K562 (cell line): ENCODE measurements at places on chromosomes 4 and X. TPM values are rescaled to one million over a fixed set of nuclear protein-coding genes. Genes with fewer than 3 reads are reported as not detected.

Gene PF4V1
- not detected in 2 replicates for total RNA-seq

Gene RHOXF2B
- total RNA-seq: 1.9 and 4.7 TPM in 2 replicates

Gene PABPC1L2B
- not detected in 2 replicates for total RNA-seq

Gene HELQ
- 11.0 and 13.5 TPM in 2 replicates for total RNA-seq

Gene IQCM
- total RNA-seq: not detected in 2 replicates

Gene DCAF4L1
- total RNA-seq: 0.25 and 0.27 TPM in 2 replicates

DNA sequence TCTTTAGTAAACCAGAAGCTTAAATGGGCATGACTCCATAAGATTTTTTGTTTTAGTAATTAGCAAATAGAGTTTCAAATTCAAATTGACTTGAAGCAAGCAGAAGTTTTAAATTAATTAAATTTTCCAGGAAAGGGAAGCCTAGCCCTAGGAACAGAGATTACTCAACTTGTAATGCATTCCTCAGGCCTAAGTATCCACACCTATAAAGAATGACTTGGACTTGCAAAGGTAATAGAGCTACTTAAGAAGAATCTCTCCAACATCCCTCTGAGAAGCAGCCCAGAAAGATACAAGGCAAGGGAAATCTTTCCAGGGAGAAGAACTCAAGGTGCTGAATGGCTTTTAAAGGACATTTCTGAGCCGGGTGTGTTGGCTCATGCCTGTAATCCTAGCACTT is 16.9 kb upstream of the TMPRSS11E start:
- no peak for DNase-seq

- DNase-seq: no peak
Observed at GRCh38 chr4:18568600-18568999, 547.0 kb upstream of the LCORL start.

DNA sequence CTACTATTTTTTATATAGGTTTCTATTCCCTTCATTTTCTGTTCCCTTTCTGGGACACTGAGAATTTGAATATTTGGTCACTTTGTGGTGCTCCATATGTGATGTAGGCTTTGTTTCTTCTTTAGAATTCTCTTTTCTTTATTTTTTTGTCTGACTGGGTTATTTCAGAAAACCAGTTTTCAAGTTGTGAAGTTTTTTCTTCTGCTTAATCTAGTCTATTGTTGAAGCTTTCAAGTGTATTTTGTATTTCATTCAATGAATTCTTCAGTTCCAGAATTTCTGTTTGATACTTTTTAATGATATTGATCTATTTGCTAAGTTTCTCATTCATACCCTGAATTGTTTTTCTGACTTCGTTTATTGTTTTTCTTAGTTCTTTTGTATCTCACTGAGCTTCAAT is 96.2 kb upstream of the HAND2 start:
- no peak for DNase-seq

GRCh38 chr4:113962719-113963265 is 16.7 kb downstream of the ARSJ start:
- no peak for DNase-seq

GRCh38 chr4:99079625-99080295 is 8.8 kb downstream of the ADH5 start:
- DNase-seq: no peak

DNA sequence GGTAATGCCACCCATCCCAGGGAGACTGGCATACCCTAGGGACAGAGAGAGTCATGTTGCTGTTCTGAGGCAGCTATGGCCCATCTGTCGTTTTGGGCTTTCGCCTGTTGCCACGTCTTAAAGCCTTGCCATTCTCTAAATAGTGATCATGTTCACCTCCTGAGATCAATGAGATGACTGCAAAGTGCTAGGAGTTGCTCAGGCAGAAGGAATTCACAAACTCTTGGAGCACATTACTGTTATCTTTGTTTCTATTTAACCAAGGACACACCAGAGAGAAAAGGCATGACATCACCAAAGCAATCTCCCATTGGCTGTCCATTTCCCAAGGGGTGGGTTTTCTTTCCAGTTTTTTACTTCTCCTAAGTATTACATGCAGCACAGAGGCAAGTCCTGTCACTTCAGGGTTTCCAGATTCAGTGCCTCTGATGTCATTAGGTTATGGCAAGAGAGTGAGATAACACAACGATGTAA is 37.1 kb upstream of the SETD7 start:
- no peak for DNase-seq

DNA sequence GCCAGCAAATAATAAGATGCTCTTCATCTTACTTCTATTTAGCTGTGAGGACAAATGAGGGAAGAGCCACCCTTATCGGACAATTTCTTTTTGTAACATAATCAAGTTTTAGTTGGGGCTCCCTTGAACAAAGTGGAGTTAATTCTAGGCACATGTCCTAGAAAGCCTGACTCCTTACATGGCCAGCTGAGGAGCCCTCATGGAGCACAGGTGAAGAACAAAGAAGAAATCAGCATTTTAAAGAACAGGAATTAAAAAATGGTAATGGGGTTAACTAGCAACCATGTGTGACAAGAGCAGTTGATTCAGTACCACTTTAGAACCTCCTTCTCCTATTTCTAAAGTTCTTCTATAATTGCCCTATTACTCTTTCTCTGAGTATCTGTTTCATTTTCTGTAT is 15.9 kb downstream of the GPR82 start:
- no peak for DNase-seq

DNA sequence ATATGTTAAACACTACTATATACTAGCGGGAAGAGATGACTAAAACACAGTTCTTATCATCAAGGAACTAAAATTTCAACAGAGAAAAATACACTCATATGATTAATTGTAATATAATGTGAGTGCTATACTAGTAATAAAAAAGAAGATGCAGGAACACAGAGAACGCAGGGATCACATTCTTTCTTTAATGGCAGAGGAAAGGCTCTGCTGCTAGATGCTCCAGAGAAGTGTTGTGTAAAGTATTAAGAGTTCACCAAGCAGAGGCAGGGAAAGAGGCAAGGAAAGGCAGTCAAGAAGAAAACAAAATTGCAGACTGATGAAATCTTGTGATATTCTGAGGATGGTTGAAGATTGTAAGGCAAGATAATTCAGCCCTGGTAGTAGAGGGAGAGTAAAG is 394.7 kb downstream of the PDGFC start:
- DNase-seq: no peak

GRCh38 chr4:73583666-73584065 is 36.6 kb downstream of the RASSF6 start:
- DNase-seq: no peak

DNA sequence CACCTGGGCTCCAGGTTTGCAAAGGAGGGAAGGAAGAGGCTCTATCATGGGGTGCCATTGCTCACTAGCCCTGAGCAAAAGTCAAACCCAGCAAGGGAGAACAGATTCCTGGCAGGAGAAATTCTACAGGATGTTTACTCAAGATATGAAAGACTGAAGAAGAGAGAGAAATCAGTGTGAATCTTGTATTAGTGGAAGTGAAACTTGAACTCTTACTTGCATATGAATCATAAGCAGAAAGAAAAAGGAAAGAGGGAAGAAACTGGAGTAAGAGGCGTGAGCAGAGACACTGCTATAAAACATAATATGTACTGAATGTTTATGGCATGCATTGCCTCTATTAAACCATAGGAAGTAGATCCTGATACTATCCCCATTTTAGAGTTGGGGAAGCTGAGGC is 60.9 kb downstream of the C4orf46 start:
- DNase-seq: no peak

GRCh38 chr4:158841540-158841939 is 72.7 kb downstream of the FNIP2 start:
- no peak for DNase-seq

DNA sequence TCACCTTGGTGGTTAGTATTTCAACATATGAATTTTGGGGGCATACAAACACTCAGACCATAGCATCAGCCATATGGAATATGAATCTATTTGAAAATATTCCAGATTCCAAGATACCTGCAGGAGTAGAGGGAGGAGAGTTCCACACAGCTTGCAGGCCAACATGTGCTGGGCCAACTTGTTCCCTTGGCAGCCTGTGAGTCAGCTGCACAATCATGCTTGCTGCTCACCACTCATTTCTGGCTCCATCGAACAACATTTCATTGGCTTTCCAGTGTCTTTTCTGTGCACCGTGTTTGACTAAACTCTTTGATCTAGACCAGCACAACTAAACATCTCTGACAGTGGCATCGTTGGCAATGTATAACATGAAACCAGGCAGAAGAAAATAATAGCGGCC is 282.5 kb upstream of the RASGEF1B start:
- no peak for DNase-seq

GRCh38 chrX:121571333-121571732 is 523.9 kb downstream of the GLUD2 start:
- DNase-seq: no peak

DNA sequence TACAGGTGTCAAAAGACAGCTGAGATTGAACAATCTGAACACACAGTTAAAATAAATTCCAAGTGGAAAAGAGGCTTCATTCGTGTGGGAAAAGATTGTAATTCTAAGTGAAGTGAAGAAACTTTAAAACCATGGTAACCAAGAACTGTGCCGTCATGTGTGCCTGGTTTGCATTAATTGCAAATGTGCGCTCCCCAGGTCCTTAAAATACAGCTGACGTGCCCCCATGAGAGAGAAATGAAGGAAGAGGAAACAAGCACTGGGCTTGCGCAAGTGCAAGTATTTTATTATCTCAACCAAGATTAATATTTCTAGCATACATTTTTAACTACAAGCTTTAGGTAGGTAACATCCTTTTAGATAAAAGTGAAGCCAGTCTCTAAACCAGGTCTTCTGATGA is 92.5 kb downstream of the PARM1 start:
- DNase-seq: no peak

GRCh38 chr4:143410015-143410414 is 73.3 kb downstream of the GAB1 start:
- DNase-seq: no peak

GRCh38 chr4:30619679-30620078 is 100.5 kb upstream of the PCDH7 start:
- no peak for DNase-seq

- no peak for DNase-seq
Observed at GRCh38 chr4:91092398-91092980, 965.3 kb downstream of the CCSER1 start.

DNA sequence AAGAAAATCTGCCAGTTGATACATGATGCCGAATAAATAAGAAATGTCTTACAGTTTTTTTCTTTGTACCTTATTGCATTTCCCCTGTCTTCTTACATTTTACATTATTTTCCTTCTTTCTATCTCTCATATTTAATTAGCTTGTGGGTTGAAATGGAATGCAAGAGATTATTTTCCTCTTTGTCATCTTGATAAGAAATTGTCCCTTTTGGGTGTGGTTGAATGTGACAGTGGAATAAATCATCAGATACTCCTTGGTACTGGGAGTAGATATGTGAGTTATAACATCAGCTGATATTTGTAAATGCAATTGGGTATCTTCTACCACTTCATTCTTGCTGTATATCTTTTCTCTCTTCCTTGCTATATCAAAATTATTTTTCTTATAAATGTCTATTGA is 997.4 kb downstream of the RAPGEF2 start:
- DNase-seq: no peak

- no peak for DNase-seq
Observed at GRCh38 chr4:128353791-128354190, 66.2 kb upstream of the PGRMC2 start.

DNA sequence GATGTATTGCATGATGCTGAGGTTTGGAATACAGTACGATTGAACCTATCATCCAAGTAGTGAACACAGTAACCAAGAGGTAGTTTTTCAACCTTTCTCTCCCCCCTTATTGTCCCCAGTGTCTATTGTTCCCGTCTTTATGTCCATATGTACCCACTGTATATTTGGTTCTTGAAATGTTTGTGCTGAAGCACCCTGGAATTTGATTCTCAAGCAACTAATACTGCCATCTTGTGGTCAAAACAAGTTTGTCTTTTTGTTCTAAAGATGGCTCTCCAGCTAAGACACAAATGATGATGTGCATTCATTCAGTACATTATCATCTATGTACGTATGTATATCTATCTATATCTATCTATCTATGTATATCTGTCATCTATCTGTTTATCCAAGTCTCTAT is 33.5 kb upstream of the DCX start:
- peak; percentile 18 for DNase-seq

DNA sequence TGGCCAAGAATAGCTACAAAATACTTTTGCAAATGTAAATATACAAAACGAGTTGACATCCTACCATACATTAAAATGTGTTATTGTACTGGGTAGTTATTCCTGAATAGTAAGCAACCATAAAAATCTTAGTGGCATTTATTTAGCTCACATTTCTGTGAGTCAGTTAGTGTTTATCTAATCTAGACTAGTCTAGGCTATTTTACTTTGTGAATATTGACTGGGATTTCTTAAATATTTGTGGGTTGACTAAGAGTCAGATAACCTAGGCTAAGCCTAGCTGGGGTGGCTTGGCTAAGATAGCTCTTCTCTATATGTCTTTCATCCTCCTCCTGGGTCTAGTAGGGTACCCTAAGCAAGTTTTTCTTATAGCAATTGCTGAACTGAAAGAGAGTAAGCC is 543.8 kb upstream of the DIAPH2 start:
- DNase-seq: no peak

DNA sequence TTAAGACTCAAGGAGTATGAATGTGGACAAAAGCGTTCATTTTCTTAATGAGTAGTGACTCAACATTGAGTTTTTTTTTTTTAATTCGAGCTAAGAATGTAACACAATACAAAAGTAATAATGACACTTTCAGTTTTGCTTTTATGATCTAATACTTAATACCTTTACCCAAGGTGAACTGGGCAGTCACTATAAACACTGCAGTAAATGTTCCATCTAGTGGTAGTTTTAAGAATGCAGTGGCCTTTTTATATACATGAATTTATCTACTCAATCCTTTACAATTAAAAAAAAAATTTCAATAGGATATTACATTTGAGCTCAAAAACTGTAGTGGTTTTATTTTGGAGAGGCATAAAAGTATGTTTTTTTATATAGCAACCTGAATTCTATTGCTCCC is 33.9 kb downstream of the PDK3 start:
- DNase-seq: no peak

DNA sequence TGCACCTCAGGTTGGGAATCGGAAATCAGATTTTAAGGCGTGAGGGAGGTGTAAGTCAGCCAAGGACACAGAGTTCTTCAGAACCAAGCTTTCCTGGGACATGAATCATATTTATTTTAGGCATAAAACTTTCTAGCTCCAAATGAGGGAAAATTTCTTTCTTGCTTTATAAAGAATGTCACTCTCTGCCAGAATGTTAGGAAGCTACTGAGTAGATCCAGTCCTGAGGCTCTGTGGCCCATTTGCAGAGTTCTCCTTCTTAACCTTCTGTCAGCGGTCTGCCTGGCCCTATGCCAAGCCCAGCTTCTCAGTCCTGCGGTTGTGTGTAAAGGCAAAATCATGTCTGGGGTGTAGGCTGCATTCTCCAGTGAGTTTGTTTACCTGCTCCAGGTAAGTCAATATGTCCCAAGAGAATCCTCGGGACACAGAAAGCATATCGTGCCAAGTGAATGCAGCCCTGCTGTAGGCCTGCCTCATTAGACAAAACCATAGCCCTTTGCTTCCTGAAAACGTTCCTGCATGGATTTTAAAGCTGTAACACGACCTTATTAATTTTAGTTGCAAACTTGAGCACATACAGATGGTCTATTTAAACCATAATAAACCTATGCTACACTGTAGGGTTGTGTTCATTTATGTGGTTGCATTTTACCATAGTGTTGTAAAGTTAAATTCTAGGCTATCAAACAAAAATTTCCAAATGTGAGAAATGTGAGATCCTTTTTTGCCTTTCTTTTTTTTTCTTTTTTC is 29.2 kb upstream of the CCNI start:
- DNase-seq: no peak
